ENCODE measurements at places on chromosomes 2 and 18.

DNA sequence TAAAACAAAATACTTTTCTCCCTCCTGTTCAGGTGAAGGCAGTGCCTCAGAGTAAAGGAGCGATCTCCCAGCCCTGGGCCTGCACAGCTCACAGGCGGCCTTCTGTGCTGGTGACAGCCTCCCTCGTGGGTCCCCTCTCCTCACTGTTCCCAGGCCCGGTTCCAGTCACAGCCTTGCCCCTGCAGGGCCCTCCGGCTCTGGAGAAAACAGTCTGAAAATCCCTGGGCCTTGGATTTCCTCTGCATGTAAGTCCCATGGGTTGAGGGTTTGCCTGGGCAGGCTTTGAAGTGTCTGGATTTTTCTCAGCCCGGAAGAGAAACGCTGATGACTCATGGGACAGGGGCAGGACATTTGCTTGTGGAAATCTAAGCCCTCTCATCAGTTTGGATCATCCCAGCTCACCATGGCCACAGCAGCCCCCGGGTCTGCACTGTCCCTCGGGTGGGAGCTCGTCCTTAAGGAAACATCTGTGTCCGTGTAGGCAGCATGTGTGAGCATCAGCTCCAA is 186.1 kb upstream of the RAB12 start:
- no peak for DNase-seq

DNA sequence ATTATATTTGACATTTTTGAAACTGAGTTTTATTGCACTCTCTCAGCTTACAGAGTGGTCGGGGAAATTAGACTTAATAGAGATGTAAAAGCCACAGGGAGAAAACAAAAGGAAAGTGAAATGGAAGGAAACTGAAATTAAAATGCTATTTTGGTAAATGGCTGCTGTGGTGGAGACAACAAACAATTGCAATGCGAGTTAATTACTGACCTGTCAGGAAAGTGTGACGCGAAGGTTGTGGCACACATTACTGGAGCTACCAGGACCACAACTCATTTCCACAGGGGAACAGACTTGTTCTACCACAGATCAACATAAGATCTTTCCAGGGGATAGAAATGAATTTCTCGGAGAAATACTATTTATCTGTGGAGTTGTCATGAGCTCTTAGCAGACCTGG is 19.5 kb downstream of the ARHGAP15 start:
- no peak for DNase-seq

GRCh38 chr2:48343571-48344440 is 186.1 kb upstream of the STON1 start:
- no peak for DNase-seq

DNA sequence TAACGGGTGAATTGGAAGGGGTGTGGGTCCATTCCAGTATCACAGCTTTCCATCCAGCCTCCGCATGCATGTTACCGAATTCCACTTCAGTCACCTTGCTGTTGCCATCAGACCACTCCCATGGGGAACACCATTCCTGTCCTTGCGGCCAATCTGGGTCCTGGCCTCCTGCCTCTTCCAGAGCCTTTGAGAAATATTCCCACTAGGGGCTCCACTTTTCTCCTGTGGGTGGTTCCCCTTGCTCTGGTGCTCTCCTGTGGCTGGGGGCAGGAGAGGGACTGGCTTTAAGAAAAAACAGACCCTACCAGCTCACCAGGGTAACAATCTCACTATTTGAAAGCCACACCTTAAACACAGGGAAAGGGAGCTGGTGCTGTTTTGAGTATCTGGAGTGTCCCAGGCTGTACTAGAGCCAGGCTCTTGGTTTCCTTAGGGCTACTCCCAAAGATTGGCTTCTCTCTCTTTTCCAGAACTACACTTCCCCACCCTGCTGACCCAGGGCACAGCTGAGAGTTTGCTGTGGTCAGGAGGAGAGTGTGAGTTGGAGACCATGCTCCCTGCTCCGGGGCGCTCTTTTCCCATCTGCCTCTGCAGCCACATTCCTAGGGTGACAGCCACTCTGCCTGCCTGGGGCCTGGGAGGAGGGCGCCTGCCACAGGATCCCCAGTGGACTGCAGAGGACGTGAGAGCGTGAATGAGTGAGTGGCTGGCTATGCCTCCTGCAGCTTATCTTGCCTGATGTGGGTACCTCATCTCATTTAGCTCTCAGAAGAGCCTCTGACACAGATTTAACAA is 460.8 kb upstream of the HS6ST1 start:
- no peak for DNase-seq

DNA sequence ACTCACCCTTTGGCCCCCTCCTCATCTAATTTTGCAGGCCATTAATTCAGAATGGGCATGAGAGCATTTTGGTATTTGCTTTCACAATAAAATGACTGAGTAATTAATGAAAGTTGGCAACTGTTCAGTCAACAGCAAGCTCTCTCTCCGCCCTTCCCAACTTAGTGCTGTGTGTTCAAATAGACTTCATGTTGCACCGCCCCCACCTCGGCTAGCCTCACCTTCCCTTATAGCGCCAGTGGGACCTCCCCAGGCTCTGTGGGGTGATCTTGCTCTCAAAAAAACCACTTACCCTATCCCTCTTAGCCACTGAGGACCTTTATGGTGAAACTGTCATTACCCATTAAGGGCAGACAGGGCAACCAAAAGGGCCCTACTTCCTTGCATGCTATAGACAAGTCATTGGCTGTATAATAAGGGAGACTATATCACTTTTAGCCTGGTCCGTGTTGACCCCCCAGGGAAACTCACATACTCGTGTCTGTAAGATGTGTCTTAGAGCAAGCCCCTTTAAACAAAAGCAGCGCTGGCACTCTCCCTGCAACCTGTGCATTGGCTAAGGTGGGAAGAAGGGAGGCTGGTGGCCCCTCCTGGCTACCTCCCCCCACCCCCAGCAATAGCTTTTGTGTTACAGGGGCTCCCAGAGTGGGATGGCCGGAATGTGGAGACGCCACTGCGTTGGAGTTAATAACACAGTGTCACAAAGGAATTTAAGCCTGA is 15.2 kb downstream of the EN1 start:
- DNase-seq, result no peak

DNA sequence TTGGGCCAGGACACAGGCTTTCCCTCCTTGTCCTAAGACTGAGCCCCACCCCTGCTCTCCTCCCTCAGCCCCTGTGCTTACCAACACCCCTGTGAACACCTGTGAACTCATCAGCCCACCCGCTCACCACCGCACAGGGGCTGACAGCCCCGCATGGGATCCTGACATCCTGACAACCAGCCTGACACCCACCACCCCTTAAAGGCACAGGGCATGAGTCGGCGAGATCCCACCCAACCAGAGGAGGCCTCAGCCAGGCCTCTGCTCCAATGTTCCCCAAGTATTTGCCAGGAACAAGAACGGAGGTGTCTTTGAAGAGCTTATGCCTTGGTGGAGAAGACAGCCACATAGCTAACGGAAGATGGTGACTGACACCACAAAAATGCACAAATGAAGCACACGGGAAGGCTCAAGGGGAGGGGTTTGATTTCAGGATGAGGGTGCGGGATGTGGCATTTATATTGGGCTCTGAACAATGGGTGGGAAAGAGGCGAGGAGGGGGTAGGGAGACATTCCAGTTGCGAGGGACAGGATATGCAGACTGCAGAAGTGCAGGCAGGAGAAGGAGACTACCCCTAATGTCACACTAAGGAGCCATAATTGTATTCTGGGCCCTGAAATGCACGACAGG is 11.0 kb downstream of the RAB11FIP5 start:
- no peak for DNase-seq

- no peak for DNase-seq
Observed at GRCh38 chr18:70464343-70465114, 175.7 kb downstream of the SOCS6 start.

DNA sequence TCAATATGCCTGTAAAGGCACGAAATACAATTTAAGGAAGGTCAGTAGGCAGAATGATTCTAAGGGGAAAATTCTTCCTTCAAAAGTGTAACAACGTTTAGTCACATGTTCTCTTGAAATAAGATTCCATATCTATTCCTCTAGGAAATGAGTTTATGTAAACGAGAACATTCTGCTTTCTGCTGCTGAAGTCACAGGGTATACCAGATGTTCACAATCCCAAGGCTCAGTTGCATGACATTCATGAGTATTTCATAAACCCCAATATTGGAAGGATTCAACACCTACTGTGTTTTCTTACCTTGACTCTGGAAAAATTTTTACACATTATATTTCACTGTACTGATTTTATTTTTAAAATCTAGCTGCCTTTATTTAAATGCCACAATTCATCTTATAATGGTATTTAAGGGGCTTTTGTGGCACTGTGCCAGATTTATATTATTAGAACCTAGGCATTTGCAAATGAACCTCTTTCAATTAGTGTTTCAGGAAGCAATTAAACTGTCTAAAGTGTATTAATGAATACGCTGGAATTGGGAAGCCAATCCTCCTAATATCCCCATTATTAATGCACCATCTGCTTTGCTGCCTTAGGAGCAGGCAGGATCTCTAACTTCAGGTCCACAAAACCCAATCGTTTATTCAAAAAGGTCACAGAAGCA is 542.6 kb upstream of the KLHL29 start:
- DNase-seq, result no peak

DNA sequence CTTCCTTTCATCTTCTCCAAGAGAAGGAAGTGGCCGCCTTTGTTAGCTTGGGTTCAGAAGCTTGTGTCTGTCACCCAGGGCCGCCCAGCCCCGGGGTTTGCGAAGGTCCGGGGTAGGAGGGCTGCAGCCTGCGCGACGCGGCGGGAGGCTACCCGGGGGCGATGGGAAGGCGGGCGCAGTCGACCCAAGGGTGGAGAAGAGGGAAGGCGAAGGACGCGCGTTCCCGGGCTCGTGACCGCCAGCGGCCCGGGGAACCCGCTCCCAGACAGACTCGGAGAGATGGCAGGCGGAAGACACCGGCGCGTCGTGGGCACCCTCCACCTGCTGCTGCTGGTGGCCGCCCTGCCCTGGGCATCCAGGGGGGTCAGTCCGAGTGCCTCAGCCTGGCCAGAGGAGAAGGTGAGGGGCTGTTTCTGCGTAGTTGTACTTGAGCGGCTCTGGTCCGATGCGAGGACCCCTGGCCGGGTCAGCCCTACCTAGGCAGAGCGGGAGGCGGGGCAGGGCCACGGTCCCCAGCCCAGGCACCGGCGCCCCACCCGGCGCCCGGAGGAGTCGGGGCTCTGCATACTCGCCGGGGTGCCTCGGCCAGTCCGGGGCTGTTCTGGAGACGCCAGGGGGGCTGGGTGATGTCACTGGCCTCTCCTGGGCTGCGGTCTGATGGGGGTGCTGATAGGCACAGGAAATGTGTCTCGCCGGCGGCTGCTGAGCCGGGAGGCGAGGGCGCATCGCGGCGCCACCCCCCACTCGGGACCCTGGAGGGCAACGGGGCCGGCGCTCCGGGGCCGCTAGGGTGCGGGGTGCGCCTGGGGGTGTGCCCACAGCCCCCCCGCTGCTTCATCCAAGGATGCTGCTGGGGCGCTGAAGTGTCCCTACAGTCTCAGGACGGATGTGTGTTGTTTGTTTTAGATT is at the start of gene QPCT:
QPCT (plus strand) TSS at position 178 of the 909 bp plus-strand sequence; CDS start at position 280, 102 bp downstream.
- DNase-seq, result peak; percentile 70

- no peak for DNase-seq
Observed at GRCh38 chr18:80068571-80069272, 34.5 kb downstream of the RBFA start.

DNA sequence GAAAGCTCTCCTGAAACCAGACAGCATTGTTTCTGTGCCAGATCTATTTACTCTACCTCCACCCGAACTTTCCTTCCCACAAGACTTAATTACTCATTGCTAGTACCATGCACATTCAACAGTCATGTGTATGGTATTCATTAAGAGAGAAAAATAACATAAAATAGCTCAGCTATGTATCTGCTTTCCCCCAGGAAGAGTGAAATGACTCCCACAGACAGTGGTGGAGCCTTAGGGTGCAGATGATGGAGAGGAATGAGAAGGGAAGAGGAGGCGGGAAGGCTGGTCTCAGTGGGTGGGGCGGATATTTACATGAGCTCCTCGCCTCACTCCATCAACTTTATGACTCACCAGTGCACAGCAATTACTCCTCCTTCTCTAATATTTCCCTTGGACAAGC is 724.5 kb downstream of the EPHA4 start:
- no peak for DNase-seq

- DNase-seq, result no peak
Observed at GRCh38 chr2:150143087-150143536, 344.4 kb downstream of the RND3 start.

DNA sequence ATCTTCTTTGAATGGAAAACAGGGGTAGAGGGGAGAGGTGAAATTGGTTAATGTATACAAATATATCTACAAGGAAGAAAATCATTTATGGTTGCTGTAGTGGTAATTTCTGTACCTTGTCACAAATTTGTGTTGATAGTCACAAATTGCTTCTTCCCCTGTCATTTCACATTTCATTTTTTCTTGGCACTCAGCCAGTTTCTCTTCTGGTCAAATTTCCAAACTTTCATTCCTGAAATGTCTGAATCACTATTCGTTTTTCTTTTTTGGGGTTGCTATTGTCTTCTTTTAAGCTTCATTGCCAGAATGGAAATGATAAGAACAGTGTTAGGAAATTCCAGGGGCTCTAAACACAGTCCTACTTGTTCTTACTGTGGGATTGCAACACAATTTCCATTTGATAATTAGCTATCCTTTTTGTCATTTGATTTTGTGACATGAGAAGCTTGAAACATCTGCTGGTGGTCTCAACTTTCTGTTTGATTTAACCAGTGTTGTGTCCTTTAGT is 136.0 kb upstream of the GCFC2 start:
- DNase-seq, result no peak

DNA sequence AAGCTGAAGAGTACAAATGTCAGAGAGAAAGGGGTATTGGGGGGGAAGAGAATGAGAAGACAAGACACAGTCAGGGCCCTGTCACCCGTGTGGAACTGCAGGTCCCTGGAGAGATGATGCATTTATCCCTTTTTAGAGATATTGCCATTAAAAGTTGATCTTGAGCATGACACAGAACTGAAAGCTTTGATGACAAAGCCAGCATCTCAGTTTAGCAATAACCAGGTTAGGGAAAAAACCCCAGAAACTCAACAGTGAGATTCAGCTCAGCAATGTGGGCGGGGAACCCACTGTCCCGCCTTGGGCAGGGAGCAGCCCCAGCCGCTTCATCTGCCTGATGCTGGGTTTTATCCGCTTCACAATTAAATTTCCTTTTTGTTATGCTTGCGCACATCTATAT is 181.1 kb downstream of the NEDD4L start:
- no peak for DNase-seq

Data from effector memory CD4-positive, alpha-beta T cell (primary cell).